Cardiac ventricle fibroblast (primary cell): ENCODE measurements at places on chromosomes 6 and 20. TPM values are rescaled to one million over a fixed set of nuclear protein-coding genes. Genes with fewer than 3 reads are reported as not detected.

The ATF6B gene
- total RNA-seq, result 31.5 and 31.7 TPM in 2 replicates

The OR5V1 gene
- total RNA-seq, result not detected in 2 replicates

The CFAP61 gene
- total RNA-seq, result not detected in 2 replicates

The KIFC1 gene
- 1.3 and 5.0 TPM in 2 replicates for total RNA-seq

The GPSM3 gene
- total RNA-seq, result 1.6 and 1.9 TPM in 2 replicates

The SLC17A2 gene
- not detected in 2 replicates for total RNA-seq

The RUNX2 gene
- total RNA-seq, result 4.4 and 6.4 TPM in 2 replicates

The ACTL10 gene
- 2.1 and 2.2 TPM in 2 replicates for total RNA-seq

The HSPA12B gene
- total RNA-seq, result 1.1 and 1.3 TPM in 2 replicates

The VSX1 gene
- total RNA-seq, result not detected in 2 replicates

The SOX4 gene
- 7.7 and 8.0 TPM in 2 replicates for total RNA-seq

The PDE7B gene
- total RNA-seq, result 37.7 and 41.9 TPM in 2 replicates

The MCHR2 gene
- not detected in 2 replicates for total RNA-seq

The CD83 gene
- total RNA-seq, result 0.56 and 2.1 TPM in 2 replicates

The MUC21 gene
- total RNA-seq, result not detected in 2 replicates

The PGC gene
- total RNA-seq, result not detected in 2 replicates

The ARFGEF3 gene
- 0.05 and 0.06 TPM in 2 replicates for total RNA-seq

The STX11 gene
- total RNA-seq, result not detected in 2 replicates

The TAF4 gene
- total RNA-seq, result 7.1 and 17.7 TPM in 2 replicates

The FAM209B gene
- total RNA-seq, result not detected in 2 replicates

The ULBP1 gene
- total RNA-seq, result 0.06 and 0.10 TPM in 2 replicates

The SYTL3 gene
- total RNA-seq, result 0.15 and 0.37 TPM in 2 replicates

The SNX21 gene
- total RNA-seq, result 71.0 and 101 TPM in 2 replicates

The RBPJL gene
- not detected in 2 replicates for total RNA-seq

The PDCD2 gene
- 74.3 and 75.6 TPM in 2 replicates for total RNA-seq

The GCNT2 gene
- total RNA-seq, result not detected in 2 replicates

The SASH1 gene
- 27.6 and 35.2 TPM in 2 replicates for total RNA-seq

The SNRPB2 gene
- 36.4 and 37.8 TPM in 2 replicates for total RNA-seq

The MUCL3 gene
- not detected in 2 replicates for total RNA-seq

The CAGE1 gene
- total RNA-seq, result not detected in 2 replicates

The ULBP3 gene
- total RNA-seq, result 3.0 and 3.2 TPM in 2 replicates
